ENCODE measurements at places on chromosomes 3 and 15. TPM values are rescaled to one million over a fixed set of nuclear protein-coding genes. Genes with fewer than 3 reads are reported as not detected.

ERC2 gene
- 0.11 TPM for total RNA-seq

XYLB gene
- 9.3 TPM for total RNA-seq

ABHD17C gene
- total RNA-seq: 3.6 TPM

RPUSD3 gene
- 54.1 TPM for total RNA-seq

SH2D7 gene
- 0.11 TPM for total RNA-seq

CCDC33 gene
- total RNA-seq: not detected

SKOR1 gene
- total RNA-seq: 0.18 TPM

GASK1A gene
- total RNA-seq: 0.09 TPM

LRRIQ4 gene
- total RNA-seq: not detected

CYP1A2 gene
- not detected for total RNA-seq

DUOXA2 gene
- total RNA-seq: not detected

XCR1 gene
- total RNA-seq: 0.05 TPM

DNAJA4 gene
- total RNA-seq: 39.2 TPM

ICE2 gene
- total RNA-seq: 70.7 TPM

SNAP23 gene
- 58.6 TPM for total RNA-seq

SHF gene
- 1.6 TPM for total RNA-seq

SETD5 gene
- total RNA-seq: 125 TPM

CD200R1 gene
- 12.3 TPM for total RNA-seq

CCDC54 gene
- not detected for total RNA-seq

SYNPR gene
- not detected for total RNA-seq

SYNM gene
- total RNA-seq: 0.68 TPM

AGTR1 gene
- not detected for total RNA-seq

CYP11A1 gene
- total RNA-seq: not detected

EFHB gene
- total RNA-seq: not detected

PIERCE2 gene
- 0.32 TPM for total RNA-seq

TUSC7 gene
- not detected for total RNA-seq

TM4SF18 gene
- not detected for total RNA-seq

IL17RB gene
- 63.5 TPM for total RNA-seq

PROS1 gene
- total RNA-seq: 0.80 TPM

SPSB4 gene
- total RNA-seq: not detected

PODXL2 gene
- total RNA-seq: 2.2 TPM

RBM6 gene
- 106 TPM for total RNA-seq

C2CD4A gene
- total RNA-seq: not detected

RPP25 gene
- 9.6 TPM for total RNA-seq

TMCO5A gene
- not detected for total RNA-seq

SMCO1 gene
- not detected for total RNA-seq

A4GNT gene
- total RNA-seq: not detected

CPA3 gene
- not detected for total RNA-seq

USP4 gene
- 84.2 TPM for total RNA-seq

GFM1 gene
- total RNA-seq: 50.6 TPM

FANCD2OS gene
- not detected for total RNA-seq

TWF2 gene
- 107 TPM for total RNA-seq

CPNE9 gene
- total RNA-seq: 0.36 TPM

CDCP1 gene
- total RNA-seq: 21.8 TPM

GABPB1 gene
- 39.1 TPM for total RNA-seq

CCK gene
- not detected for total RNA-seq

KBTBD13 gene
- not detected for total RNA-seq

THSD4 gene
- not detected for total RNA-seq

NR1I2 gene
- 0.07 TPM for total RNA-seq

SLC2A2 gene
- not detected for total RNA-seq

EDEM1 gene
- total RNA-seq: 96.6 TPM

KAT2B gene
- 72.9 TPM for total RNA-seq

CHL1 gene
- not detected for total RNA-seq

Data from T-helper 2 cell treated with Interferon-gamma antibody and Interleukin-4, amounts not matched to agents 100 ng/mL and 5 ng/mL, for 36 hours (primary cell).